ENCODE measurements at places on chromosomes 7 and 10.

DNA sequence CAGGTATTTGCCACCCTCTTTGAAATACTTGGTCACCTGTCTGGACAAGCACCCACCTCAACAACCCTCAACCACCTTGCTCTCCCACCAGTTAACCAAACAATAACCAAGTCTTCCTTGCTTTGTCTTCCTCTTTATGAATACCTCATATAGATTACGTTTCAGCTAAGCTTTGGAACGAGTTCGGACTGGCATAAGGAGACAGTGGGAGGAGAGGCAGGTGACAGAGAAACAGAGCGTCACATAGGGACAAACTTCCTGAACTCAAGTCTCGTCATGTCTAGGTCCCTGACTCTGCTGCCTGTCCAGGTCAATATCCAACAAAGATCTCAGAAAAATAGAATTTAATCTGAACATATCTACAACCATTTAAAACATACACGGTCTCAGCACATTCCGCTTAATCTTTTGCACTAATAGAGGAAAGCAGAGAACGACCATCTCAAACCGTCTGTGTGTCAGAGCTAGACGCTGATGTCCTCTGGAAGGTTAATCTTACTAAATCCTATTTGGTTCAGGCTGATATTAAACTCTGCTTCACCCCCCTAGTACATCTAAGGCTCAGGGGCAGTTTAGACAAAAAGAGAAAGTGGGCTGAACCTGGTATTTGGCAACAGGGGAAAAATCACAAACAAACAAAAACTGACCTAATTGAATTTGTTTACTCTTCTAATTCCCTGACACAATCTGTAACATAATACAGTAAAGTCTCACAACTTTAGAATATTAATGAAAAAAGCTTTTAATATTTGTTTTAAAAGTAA, 26.4 kb upstream of the SVOPL start:
- DNase-seq: no peak

DNA sequence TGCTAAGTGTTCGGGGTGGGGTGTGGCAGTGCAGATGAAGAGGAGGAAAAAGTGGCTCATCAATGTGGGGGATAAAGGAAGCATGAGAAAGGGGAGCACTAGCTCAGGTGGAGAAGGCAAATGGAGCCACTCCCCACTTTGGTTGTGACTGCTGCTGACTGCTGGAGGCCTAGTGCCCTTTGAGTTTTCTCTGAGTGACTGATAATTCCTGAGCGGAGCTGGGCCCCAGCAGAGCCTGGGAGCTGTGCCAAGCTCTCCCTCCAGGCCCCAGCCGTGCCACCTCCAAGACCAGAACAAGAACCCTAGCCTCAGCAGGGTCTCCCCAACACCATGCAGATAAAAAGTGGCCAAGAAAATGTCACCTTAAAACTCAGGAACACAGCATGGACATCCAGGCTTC, 9.7 kb upstream of the RASSF4 start:
- no peak for DNase-seq

DNA sequence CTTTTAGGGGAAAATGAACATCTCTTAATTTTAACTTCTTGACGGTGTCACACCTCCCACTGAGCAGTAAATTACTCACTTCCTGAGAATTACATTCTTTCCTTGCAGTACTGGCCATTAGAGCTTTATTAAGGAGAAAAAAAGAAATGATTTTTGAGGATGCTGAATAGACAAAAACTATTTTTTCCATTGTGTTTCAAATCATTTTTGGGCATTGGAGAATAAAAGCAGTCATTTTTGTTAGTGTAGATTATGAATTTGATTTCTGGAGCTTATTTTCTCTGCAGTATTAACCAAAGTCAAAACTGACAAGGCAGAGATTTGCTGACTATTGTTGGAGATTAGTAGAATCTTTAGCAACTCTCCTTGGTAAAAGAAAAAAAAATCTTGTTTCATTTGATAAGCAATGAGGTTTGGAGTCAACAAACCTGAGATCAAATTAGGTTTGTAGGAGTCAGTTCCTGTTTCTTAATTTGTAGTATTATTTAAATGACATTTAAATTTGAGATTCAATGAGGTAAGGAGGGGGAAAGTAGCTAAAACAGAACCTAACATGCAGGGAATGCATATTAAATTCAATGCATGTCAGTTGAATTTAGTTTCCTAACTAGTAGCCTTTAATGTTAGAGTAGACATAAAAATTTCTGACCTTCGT, 70.6 kb downstream of the AP3M1 start:
- DNase-seq: no peak

DNA sequence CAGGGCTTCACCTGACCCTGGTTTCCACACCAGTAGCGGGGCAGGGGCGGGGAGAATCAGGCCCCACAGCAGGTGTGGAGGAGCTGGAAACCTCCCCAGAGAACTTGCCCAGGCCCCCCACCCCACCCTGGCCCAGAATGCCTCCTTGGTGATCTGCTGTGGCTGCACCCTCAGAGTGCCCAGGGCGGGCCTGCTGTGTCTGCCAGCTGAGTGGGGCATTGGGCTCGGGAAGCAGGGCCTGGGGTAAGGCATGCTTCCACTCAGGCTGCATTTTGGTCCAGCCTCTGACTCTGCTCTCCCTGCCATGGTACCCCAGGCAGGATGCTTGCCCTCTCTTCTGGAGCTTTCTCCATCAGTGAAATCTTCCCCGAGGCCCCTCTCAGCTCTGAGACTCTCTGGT, 1.1 kb upstream of the CRHR2 start:
- DNase-seq: no peak

DNA sequence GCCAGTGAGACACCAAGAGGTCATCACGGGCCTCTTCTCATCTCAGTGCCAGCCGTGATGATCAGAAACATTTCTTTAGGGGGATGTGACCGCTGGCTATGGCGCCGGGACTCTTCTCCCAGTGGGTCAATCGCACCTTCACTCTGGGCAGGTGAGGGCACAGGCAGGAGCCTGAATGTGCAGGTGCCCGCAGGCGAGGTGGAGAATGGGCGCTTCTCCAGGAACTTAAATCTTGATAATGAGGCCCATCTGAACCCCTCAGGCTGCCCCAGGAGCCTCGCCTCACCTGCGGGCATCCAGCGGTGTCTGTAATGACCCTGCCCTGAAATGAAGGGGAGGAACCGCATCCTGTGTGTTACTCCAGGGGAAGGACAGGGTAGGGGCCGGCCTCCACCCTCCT, 204.7 kb downstream of the ADARB2 start:
- no peak for DNase-seq

- DNase-seq: no peak
Measured at GRCh38 chr10:24841530-24841929, 110.9 kb downstream of the PRTFDC1 start.

Measured in stimulated activated CD4-positive, alpha-beta T cell treated with anti-CD3 and anti-CD28 coated beads, Interleukin-1b, Interleukin-23, amount 100 ng/mL, for 1 hour (primary cell).